Naive B cell (primary cell): ENCODE measurements at places on chromosomes 4 and X. TPM values are rescaled to one million over a fixed set of nuclear protein-coding genes. Genes with fewer than 3 reads are reported as not detected.

The EVC2 gene
- 0.20 TPM for polyA plus RNA-seq

The KIAA1210 gene
- polyA plus RNA-seq, result not detected

The TACR3 gene
- polyA plus RNA-seq, result not detected

DNA sequence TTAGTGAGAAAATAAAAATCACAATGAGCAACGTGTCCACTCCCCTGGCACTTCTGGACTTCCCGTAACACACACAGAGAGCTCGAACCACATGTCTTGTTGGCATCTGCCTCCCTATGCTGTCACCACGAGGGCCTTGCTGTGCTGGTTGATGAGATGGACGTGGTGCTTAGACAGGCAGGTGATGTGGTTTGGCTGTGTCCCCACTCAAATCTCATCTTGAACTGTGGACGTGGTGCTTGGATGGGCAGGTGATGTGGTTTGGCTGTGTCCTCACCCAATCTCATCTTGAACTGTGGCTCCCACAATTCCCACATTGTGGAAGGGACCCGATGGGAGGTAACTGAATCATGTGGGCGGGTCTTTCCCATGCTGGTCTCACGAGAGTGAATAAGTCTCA is 40.0 kb downstream of the FGFRL1 start:
- no peak for DNase-seq
- H3K27me3 ChIP-seq, result peaks cover 20% of the 10 kb centered on the region
- no peaks in the 10 kb centered on the region for H3K36me3 ChIP-seq
- H3K4me3 ChIP-seq, result peak overlapping the region; percentile 36
- H3K4me1 ChIP-seq, result peaks cover 25% of the 10 kb centered on the region
- no peak overlapping the region for H3K27ac ChIP-seq

DNA sequence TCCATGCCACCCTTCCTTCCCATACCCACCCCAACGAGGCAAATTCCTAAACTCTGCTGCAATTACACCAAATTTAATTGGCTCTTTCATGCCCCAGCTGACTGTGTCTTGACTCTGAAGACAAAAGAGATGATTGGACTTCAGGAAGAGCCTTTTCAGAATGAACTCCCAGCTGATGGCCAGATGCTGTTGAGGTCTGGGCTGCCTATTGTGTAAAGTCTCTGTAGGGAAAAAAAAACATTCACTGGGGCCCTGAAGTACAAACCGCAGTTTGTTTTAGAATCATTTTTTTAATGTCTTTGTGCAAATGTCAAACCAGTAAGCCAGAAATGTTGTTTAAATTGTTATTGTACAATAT is 174.8 kb downstream of the HHIP start:
- H3K4me3 ChIP-seq, result no peak overlapping the region
- no peak for DNase-seq
- no peaks in the 10 kb centered on the region for H3K27me3 ChIP-seq
- no peaks in the 10 kb centered on the region for H3K4me1 ChIP-seq
- H3K27ac ChIP-seq, result no peak overlapping the region
- H3K36me3 ChIP-seq, result no peaks in the 10 kb centered on the region

GRCh38 chr4:5009796-5010195 is 9.5 kb downstream of the CYTL1 start:
- DNase-seq, result no peak
- no peak overlapping the region for H3K4me3 ChIP-seq
- H3K4me1 ChIP-seq, result no peaks in the 10 kb centered on the region
- H3K27me3 ChIP-seq, result peaks cover 31% of the 10 kb centered on the region
- no peaks in the 10 kb centered on the region for H3K36me3 ChIP-seq
- no peak overlapping the region for H3K27ac ChIP-seq
